Stimulated activated CD4-positive, alpha-beta T cell treated with anti-CD3 and anti-CD28 coated beads, TNF-alpha, amount 100 ng/mL, for 24 hours (primary cell): ENCODE measurements at places on chromosomes 4 and X.

GRCh38 chr4:119210775-119211174, 1.7 kb upstream of the USP53 start:
- no peak for DNase-seq

DNA sequence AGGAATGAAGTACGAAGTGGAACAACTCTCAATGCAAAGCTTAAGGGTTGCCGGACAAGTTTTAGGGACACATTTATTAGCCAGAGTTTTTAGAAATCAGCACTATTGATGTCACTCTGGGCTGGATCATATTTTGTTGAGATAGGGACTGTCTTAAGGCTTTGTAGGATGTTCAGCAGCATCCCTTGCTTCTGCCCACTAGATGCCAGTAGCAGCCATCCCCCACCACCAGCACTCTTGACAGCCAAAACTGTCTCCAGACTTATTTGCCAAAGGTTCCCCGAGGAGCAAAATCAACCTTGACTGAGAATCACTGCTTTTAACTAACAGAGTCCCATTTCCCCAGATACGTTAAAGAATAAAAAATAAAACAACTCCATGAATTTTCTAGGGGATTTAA, 1497.3 kb downstream of the STIM2 start:
- no peak for DNase-seq

GRCh38 chrX:19630228-19630627, 114.9 kb upstream of the MAP3K15 start:
- DNase-seq: no peak

GRCh38 chr4:87895964-87896621, 63.3 kb downstream of the MEPE start:
- no peak for DNase-seq

- no peak for DNase-seq
Observed at GRCh38 chr4:153233761-153234371, 29.6 kb downstream of the TRIM2 start.

GRCh38 chr4:137194670-137195069, 337.6 kb downstream of the PCDH18 start:
- no peak for DNase-seq
